Psoas muscle (tissue), 8 donors: ENCODE measurements at places on chromosomes 11 and 22. TPM values are rescaled to one million over a fixed set of nuclear protein-coding genes. Genes with fewer than 3 reads are reported as not detected.

TSPAN18 gene
- polyA plus RNA-seq, result 5.8 TPM

KDELR3 gene
- polyA plus RNA-seq, result 0.53 TPM

ST14 gene
- polyA plus RNA-seq, result 0.22 TPM

ALX4 gene
- polyA plus RNA-seq, result 0.23 TPM

WNT7B gene
- polyA plus RNA-seq, result 0.05 TPM
